ENCODE measurements at places on chromosomes 3 and 15.

GRCh38 chr3:16994854-16995525 is 110.2 kb downstream of the PLCL2 start:
- no peak for DNase-seq

DNA sequence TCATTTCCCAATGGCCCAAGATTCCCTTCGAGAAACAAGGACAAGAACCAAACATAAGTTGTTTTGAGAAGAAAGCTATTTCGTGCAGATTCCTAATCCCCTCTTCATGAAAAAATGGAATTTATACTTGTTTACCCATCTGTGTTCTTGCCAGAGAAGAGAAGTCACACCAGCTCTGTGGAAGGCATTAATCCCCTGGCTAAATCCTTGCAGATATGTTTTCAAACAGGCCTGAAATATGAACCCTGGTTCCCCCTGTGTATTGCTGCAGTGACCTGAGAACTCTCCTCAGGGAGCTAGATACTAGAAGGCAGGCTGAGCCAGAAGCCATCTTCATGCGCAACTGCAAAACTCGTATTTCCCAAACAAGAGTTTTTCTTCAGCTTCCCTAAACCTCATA is 337.7 kb downstream of the NEK10 start:
- DNase-seq: no peak

DNA sequence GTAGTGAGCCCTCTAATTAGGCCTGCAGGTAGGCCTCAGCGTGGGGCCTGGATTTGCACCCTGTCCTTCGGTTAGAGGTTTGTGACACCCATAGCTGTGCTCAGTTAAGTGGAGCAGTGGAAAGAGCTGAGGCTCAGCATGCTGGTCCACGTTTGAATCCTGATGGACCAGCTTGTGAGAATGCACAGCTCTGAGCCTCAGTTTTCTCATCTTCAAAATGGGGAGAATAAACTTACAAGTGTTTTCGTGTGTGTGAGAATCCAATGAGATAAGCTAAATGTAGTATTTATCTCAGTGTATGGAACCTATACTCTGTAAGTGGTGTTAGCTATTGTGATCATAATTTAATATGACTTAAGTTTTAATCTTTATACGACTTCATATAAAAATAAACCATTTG is 22.5 kb downstream of the EEFSEC start:
- no peak for DNase-seq

DNA sequence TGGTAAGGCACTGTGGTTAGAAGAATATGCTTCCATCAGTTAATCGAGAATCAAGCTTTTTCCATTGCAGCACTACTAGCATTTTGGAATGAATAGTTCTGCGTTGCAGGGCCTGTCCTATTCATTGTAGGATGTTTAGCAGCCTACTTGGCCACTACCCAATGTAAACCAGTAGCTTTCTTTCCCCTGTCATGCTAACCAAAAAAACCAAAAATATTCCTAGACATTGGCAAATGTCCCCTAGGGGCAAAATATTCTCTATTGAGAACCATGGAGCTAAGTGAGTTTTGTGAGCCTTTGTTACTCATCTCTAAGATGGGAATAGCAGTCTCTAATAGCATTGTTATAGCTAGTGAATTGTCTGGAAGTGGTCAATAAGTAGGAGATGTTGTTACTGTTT is 187.2 kb downstream of the CADPS start:
- no peak for DNase-seq

- no peak for DNase-seq
Measured at GRCh38 chr3:165195241-165195639, 944 bp downstream of the SLITRK3 start.

- DNase-seq: no peak
Measured at GRCh38 chr3:13858768-13859520, 20.9 kb downstream of the WNT7A start.

- no peak for DNase-seq
Measured at GRCh38 chr15:73870700-73871408, 2.5 kb upstream of the TBC1D21 start.

GRCh38 chr3:15301761-15302160 is 30.6 kb downstream of the SH3BP5 start:
- DNase-seq: no peak

GRCh38 chr15:76470691-76471090 is 134.1 kb downstream of the ISL2 start:
- DNase-seq: no peak

Measured in right forelimb (tissue), 1 donor.